Activated T-cell treated with anti-CD3 and anti-CD28 coated beads, Interleukin-2, amount 50 U/mL, for 48 hours (primary cell): ENCODE measurements at places on chromosomes 5 and 9.

- peak; percentile 37 for DNase-seq
Observed at GRCh38 chr9:129352146-129352865, 174.2 kb upstream of the IER5L start.

DNA sequence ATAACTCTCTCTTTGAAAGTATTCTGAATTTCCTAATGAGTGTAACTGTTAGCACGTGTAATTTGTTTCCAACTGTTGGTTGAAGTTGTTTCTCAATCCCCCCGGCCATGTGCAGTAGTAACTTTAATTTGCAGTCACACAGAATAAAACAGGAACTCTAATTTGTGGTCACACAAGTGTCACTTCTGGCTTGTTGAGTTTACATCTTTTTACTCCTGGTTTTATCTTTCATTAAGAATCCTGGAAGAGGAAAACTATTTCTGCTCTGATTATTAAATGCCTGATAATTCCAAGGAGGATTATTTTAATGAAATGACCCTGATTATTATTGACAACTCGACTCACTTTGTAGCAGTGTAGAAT lies 1.2 kb downstream of the SCAMP1 start:
- no peak for DNase-seq

DNA sequence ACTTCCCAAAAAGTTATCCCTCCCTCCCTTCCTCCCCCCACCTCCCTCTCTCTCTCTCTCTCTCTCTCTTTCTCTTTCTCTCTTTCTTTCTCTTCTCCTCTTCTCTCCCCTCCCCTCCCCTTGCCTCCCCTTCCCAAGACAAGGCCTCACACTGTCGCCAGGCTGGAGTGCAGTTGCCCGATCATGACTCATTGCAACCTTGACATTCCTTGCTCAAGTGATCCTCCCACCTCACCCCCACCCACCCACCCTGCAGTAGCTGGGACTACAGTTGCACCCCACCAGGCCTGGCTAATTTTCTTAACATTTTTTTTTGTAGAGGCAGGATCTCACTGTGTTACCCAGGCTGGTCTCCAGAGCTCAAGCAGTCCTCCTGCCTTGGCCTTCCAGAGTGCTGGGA lies 32.8 kb downstream of the VPS13A start:
- no peak for DNase-seq

DNA sequence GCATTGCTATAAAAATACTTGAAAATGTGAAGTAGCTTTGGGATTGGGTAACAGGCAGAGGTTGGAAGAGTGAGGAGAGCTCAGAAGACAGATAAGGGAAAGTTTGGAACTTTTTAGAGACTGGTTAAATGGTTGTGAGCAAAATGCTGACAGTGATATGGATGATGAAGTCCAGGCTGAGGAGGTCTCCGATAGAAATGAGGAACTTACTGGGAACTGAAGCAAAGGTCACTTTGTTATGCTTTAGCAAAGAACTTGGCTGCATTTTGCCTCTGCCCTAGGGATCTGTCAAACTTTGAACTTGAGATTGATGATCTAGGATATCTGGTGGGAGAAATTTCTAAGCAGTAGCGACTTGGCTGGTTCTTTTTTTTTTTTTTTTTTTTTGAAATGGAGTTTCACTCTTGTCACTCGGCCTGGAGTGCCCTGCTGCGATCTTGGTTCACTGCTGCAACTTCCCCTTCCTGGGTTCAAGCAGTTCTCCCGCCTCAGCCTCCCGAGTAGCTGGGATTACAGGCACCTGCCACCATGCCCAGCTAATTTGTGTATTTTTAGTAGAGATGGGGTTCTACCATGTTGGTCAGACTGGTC lies 998.9 kb downstream of the TLE1 start:
- DNase-seq: no peak

- no peak for DNase-seq
Observed at GRCh38 chr9:4172731-4173130, 127.1 kb downstream of the GLIS3 start.

- no peak for DNase-seq
Observed at GRCh38 chr9:85258236-85258635, 483.5 kb downstream of the AGTPBP1 start.

DNA sequence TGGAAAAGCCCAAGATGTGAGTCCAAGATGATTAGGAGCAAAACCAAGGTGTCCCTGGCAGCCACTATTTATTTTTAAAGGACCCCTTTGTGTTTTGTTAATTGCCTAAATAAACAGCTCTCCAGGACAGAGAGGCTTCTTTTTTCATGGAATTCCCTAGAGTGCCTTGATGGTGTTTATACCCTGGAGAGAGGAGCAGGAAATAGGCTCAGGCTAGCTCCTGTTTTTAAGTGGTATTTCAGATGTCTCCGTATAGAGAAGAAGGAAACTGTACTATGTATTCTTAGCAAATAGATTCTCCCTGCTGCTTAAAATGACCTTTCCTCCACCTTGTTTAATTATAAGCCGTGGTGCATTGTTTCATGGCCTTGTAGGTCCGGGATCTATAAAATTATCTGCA lies 292.4 kb downstream of the CD180 start:
- no peak for DNase-seq

- no peak for DNase-seq
Observed at GRCh38 chr5:17763301-17763700, 129.0 kb downstream of the TAF11L14 start.

- DNase-seq: no peak
Observed at GRCh38 chr5:41115281-41115680, 44.1 kb upstream of the MROH2B start.

DNA sequence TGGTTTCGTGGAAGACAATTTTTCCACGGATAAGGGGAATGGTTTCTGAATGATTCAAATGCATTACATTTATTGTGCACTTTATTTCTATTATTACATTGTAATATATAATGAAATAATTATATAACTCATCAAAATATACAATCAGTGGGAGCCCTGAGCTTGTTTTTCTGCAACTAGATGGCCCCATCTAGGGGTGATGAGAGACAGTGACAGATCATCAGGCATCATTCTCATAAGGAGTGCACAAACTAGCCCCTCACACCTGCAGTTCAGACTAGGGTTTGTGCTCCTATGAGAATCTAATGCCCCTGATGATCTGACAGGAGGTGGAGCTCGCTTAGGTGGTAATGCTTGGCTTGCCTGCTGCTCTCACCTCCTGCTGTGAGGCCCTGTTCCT lies 6.4 kb downstream of the ISCA1 start:
- DNase-seq: no peak

- DNase-seq: no peak
Observed at GRCh38 chr9:122281368-122281767, 16.7 kb downstream of the MRRF start.

GRCh38 chr5:35016174-35017051 lies 31.3 kb downstream of the AGXT2 start:
- DNase-seq: no peak

GRCh38 chr5:134581241-134581981 lies 51.2 kb downstream of the SAR1B start:
- DNase-seq: no peak

GRCh38 chr5:35205186-35205585 lies 25.1 kb downstream of the PRLR start:
- no peak for DNase-seq

GRCh38 chr5:158676642-158677469 lies 422.9 kb downstream of the EBF1 start:
- no peak for DNase-seq

- DNase-seq: no peak
Observed at GRCh38 chr9:104774831-104775573, 11.1 kb downstream of the NIPSNAP3B start.

- no peak for DNase-seq
Observed at GRCh38 chr5:107990881-107991810, 320.4 kb upstream of the EFNA5 start.

DNA sequence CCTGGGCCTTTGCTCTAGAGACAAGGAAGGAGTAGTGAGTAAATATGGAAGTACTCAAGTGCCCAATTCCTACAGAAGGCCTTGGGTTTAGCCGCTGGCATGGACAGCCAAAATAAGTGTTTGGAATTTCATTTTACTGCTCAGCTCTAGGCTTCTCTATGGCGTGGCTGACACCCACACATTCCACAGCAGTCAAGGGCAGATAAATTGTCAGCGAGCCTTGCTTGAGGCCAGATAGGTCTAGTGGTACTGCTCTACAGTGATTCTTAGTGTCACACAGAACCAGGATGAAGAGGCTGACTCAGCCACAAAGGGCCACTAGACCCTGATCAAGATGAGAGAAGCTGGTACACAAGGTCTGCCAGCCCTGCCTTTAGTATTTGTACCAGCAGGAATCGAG lies 111.0 kb upstream of the NFIB start:
- no peak for DNase-seq

DNA sequence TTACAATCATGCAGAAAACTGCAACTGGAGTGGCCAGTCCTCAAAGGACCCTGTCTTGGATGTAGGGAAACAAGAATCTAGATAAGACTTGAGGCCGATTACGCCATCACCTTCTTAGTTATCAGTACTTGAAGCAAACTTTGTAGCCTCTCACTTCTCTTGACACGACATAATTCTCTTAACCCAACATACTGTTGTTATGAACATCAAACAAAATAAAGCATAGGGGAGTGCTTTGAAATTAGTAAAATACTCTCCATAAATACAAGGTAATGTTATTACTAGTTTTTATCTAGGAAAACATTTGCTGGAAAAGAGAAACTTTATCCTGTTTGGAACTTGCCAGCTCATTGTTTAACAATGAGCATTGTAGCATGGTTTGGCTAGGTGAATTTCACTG lies 574.9 kb upstream of the DMAC1 start:
- no peak for DNase-seq

DNA sequence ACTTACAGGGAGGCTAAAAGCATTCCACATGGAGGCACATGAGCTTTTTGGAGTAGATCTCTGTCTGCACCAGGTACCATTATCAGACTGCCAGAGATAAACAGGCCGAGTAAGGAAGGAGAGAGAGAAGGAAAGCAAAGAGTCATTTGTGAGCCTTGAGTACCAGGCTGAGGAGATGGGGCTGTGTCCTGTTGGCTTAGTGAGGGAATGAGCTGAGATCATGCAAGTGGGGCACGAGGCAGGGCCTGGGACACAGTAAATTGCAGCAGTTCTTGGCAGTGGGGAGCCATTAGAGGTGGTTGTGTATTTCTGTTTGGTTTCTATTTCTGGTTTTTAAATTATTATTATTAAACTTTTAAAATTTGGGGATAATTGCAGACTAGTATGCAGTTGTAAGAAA lies 53.3 kb downstream of the TSTD2 start:
- no peak for DNase-seq

DNA sequence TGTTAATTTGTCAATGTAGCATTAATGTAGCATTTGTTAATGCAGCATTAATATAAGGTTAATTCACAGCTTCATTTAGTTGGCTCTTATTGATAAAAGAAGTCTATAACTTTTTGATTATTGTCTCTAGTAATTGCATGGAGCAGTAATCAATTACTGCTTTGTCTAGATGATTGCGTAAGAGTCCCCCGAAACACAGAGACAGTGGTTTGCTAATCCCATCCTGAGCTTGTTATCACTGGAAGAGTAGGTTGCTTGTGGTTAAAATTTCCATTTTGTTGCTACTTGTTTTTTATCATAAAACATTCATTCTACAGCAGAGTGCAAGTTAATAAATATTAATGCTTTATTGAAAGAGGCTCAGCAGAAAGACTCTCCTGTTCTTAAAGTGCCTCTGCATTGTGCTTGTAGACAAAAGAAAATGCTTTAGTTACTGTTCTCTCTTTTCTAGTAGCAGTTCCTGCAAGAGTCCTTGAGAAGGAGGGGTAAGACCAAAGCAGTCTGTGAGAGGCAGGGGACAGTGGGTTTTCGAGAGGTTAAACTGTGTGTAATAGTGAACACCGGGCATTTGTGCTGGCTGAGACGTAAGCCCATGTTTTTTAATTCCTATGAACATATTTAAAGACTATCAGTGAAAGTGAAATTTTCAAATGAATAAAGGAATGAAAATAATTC lies 291.7 kb downstream of the TRPM3 start:
- no peak for DNase-seq

GRCh38 chr5:123044926-123045617 lies 8.5 kb upstream of the PPIC start:
- DNase-seq: no peak

GRCh38 chr5:72392326-72392733 lies 72.2 kb downstream of the PTCD2 start:
- no peak for DNase-seq

GRCh38 chr5:68352166-68352565 lies 136.6 kb downstream of the PIK3R1 start:
- no peak for DNase-seq

- DNase-seq: no peak
Observed at GRCh38 chr5:56517011-56517416, 283.9 kb upstream of the ANKRD55 start.

DNA sequence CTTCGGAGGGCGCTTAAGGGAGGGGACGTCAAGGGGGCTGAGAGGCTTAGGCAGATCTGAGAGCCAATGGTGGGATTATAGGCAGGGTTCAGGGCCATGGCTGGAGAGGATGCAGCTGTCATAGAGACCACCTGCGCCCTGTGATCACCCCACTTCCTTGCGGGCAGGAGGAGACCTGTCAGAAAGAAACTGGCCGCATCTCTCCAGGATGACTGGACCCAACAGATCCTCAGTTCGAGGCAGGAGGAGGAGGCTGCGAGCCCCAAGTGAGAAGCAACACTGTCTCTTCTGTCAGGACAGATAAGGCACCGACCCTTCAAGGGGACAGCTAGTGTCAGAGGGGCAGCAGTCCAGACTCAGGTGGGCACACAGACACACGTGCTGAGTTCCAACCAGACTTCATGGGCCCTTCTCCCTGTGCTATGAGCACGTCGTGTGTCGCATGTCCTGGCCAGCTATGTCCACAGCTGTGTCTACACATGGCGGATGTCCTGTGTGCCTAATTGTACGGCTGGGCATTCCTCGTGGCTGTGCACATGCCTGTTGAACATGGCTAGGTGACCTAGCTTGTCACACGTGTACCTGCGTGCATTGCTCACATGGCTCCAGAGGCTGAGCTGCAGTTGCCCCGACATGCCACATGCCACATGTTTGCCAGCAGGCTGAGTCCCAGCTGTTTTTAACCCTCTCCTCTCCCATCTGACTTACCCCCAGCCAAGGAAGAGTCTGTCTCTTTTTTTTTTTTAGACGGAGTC lies 583 bp upstream of the AQP3 start:
- no peak for DNase-seq

- no peak for DNase-seq
Observed at GRCh38 chr5:57157666-57158065, 16.2 kb upstream of the GPBP1 start.

DNA sequence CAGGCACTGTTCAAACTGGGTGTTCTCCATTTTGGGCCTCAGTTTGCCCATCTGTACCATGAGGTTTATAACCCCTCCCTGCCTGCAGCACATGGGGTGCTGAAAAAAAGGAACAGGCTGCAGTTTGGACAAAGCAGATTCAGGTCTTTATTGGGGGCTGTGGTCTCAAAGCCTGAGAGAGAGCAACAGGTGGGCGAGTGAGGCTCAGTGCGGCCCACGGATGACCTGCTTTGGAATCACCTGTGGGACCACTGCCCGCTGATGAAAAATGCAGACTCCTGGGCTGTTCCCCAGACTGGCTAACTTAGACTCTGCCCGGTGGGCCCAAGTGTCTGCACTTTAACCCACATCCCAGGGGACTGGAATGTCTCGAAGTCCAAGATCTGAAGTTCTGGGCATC lies 11.8 kb upstream of the DAB2IP start:
- no peak for DNase-seq

GRCh38 chr5:133225671-133226152 lies 173.9 kb downstream of the HSPA4 start:
- DNase-seq: peak; percentile 4
